ENCODE measurements at places on chromosomes 5 and 9.

GRCh38 chr5:108747774-108748400 is at the start of gene FER:
Gene FER (plus strand): TSS chr5:108747897. CDS start chr5:108798183, 50,286 bp downstream.
- no peaks in the 10 kb centered on the region for H3K36me3 ChIP-seq
- H3K27me3 ChIP-seq, result no peaks in the 10 kb centered on the region
- H3K4me1 ChIP-seq, result peaks cover 4% of the 10 kb centered on the region

- no peaks in the 10 kb centered on the region for H3K27me3 ChIP-seq
- peaks cover 4% of the 10 kb centered on the region for H3K4me1 ChIP-seq
- no peak overlapping the region for H3K4me3 ChIP-seq
- peak; percentile 55 for DNase-seq
Measured at GRCh38 chr5:109630093-109630492, 59.6 kb upstream of the MAN2A1 start.

DNA sequence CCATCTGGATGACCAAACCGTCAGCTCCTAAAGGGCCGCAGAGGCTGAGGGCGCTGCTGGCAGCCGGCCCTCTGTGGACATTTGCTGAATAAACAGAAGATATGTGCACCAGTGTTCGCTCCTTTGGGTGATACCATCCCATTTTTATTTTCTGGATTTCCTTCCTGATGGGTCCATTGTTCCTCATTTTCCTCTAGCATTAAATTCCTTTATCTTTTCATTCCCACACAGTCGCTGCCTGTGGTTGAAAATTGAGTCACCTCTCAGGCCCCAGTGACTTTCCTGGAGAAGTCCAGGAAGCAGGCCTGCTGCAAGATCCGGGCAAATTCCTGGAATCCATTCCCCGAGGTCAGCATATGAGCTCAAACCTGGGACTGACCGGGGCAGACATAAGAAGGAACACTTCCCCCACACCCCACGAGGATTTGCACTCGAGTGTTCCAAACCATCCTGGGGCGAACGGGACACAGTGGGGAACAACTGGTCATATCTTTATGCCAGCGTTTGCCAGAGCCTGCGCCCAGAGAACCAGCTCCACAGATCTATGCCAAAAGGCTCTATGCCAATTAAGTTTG is 86.7 kb upstream of the PCA3 start:
- no peak overlapping the region for H3K4me3 ChIP-seq
- no peaks in the 10 kb centered on the region for H3K4me1 ChIP-seq
- DNase-seq, result peak; percentile 36
- H3K27me3 ChIP-seq, result no peaks in the 10 kb centered on the region
- peak overlapping the region; percentile 23 for H3K27ac ChIP-seq

GRCh38 chr5:146291421-146292074 is 47.1 kb upstream of the POU4F3 start:
- H3K27ac ChIP-seq, result no peak overlapping the region
- H3K4me3 ChIP-seq, result no peak overlapping the region
- H3K27me3 ChIP-seq, result no peaks in the 10 kb centered on the region
- peaks cover 3% of the 10 kb centered on the region for H3K36me3 ChIP-seq

DNA sequence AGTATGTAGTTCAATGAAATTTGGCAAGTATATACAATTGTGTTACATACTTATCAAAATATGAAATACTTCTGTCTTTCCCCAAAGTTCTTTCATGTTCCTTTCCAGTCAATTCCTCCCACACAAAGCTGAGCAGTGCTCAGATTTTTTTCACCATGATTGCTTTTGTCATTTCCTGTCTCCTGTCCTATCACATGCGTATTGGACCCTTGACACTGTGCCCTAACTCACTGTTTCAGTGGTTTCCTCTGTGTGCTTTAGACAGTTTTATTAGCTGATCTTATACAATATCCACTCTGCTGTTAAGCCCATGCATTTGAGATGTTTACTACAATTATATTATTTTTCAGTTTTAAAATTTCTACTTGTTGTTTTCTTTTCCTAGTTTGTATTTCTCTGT is 463.6 kb upstream of the MEF2C start:
- no peaks in the 10 kb centered on the region for H3K27me3 ChIP-seq
- no peak overlapping the region for H3K4me3 ChIP-seq
- DNase-seq, result no peak

GRCh38 chr5:57494104-57495098 is 11.8 kb upstream of the ACTBL2 start:
- H3K4me3 ChIP-seq, result no peak overlapping the region
- peaks cover 6% of the 10 kb centered on the region for H3K4me1 ChIP-seq
- no peaks in the 10 kb centered on the region for H3K36me3 ChIP-seq
- H3K27ac ChIP-seq, result no peak overlapping the region
- no peaks in the 10 kb centered on the region for H3K27me3 ChIP-seq

DNA sequence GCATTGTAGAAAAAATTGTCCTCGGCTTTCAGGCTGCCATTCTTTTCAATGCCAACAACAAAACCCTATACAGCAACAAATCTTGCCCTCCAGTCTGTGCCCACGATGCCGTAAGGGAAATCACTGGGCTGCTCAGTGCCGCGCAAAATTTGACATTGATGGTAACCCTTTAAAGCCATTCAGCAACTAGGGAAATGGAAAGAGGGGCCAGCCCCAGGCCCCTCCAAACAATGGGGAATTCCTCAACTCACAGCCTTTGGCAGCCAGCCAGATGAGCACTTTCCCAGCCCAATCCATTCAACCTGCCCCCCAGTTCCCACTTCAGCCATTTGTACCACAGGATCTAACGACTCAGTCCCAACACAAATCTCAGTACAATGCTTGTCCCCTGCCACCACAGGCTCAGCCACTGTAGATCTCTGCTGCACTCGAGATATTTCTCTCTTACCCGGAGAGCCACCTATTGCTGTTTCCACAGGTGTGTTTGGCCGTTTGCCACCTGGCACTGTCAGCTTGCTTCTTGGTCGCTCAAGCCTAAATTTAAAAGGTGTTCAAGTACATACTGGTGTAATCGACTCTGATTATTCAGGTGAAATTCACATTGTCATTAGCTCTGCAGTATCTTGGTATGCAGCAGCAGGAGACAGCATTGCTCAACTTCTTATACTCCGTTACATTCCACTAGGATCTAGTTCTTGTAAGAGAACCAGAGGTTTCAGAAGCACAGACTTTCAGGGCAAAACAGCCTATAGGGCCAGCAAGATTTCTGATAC is 103.3 kb downstream of the SYK start:
- no peak overlapping the region for H3K27ac ChIP-seq
- H3K36me3 ChIP-seq, result no peaks in the 10 kb centered on the region
- H3K4me3 ChIP-seq, result no peak overlapping the region
- peaks cover 8% of the 10 kb centered on the region for H3K27me3 ChIP-seq
- no peaks in the 10 kb centered on the region for H3K4me1 ChIP-seq
- DNase-seq, result no peak

DNA sequence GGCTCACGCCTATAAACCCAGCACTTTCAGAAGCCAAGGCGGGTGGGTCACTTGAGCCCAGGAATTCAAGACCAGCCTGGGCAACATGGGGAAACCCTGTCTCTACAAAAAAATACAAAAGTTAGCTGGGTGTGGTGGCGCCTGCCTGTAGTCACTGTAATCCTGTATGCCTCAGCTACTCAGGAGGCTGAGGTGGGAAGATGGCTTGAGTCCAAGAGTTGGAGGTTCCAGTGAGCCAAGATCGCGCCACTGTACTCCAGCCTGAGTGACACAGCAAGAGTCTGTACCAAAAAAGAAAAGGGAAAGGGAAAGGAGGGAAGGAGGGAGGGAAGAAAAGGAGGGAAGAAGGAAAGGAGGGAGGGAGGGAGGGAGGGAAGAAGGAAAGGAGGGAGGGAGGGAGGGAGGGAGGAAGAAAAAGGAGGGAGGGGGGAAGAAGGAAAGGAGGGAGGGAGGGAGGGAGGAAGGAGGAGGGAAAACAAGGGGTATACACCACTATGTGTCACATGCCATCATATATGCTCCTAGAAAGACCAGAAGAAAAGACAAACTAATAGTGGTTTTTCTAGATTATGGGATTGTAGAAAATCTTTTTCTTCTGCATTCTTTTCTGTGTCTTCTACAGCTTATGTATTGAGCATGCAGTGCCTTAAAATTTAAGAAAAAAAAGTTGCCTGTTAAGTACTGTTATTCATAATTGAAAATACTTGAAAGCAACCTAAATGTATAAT is 240.1 kb downstream of the DENND1A start:
- H3K27ac ChIP-seq, result no peak overlapping the region
- H3K4me1 ChIP-seq, result peaks cover 19% of the 10 kb centered on the region
- H3K36me3 ChIP-seq, result no peaks in the 10 kb centered on the region
- no peak for DNase-seq

DNA sequence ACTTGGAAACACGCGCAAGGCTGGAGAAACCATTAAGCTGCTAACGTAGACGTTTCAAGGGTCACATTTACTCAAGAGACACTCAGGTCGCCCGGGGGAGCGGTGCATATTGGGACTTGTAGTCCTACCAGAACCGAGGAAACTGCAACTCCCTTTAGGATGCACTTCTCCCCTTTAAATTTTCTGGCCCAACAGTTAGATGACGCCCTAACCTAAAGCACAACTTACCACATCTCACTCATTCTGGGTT is 384 bp upstream of the DMXL1 start:
- peak overlapping the region; percentile 99 for H3K27ac ChIP-seq
- no peaks in the 10 kb centered on the region for H3K27me3 ChIP-seq
- H3K4me1 ChIP-seq, result peaks cover 5% of the 10 kb centered on the region
- no peaks in the 10 kb centered on the region for H3K36me3 ChIP-seq
- no peak for DNase-seq

GRCh38 chr9:93567271-93567959 is 9.0 kb upstream of the PHF2 start:
- H3K4me1 ChIP-seq, result peaks cover 10% of the 10 kb centered on the region
- H3K36me3 ChIP-seq, result peaks cover 28% of the 10 kb centered on the region
- no peak for DNase-seq
- H3K27me3 ChIP-seq, result no peaks in the 10 kb centered on the region

DNA sequence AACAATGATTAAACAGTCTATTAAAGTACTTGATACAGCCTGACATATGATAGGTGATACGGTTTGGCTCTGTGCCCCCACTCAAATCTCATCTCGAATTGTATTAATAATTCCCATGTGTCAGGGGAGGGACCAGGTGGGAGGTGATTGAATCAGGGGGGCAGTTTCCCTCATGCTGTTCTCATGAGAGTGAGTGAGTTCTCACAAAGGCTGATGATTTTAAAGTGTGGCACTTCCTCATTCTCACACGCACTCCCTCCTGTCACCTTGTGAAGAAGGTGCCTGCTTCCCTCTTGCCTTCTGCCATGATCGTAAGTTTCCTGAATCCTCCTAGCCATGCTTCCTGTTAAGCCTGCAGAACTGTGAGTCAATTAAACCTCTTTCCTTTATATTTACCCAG is 40.1 kb upstream of the TARS1 start:
- H3K27me3 ChIP-seq, result no peaks in the 10 kb centered on the region
- H3K4me1 ChIP-seq, result no peaks in the 10 kb centered on the region
- H3K27ac ChIP-seq, result no peak overlapping the region
- DNase-seq, result no peak
- no peak overlapping the region for H3K4me3 ChIP-seq
- no peaks in the 10 kb centered on the region for H3K36me3 ChIP-seq

- H3K27ac ChIP-seq, result no peak overlapping the region
- peak; percentile 64 for DNase-seq
- no peaks in the 10 kb centered on the region for H3K4me1 ChIP-seq
- no peaks in the 10 kb centered on the region for H3K36me3 ChIP-seq
- no peaks in the 10 kb centered on the region for H3K27me3 ChIP-seq
- no peak overlapping the region for H3K4me3 ChIP-seq
Measured at GRCh38 chr5:103808464-103809106, 246.0 kb upstream of the NUDT12 start.

DNA sequence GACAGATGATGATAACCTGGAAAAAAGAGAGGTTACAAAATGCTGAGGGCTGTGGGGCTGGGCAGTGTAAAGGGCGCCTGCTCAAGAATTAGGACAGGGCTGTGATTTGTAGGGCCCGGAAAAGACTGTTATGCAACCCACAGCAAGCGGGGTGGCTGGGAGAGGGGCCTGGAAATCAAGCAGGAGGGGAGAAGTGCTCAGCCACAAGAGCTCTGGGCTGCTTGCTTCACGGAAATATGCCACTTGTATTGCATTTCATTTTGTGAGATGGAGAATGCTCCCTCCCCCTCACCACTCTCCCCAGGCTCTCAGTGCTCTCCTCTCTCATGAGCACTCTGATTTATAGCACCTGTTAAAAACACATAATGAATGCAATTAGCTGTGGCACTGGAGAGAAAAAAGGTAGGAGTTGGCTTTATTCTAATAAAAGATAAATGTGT is 8.4 kb upstream of the HAND1 start:
- peaks cover 6% of the 10 kb centered on the region for H3K4me1 ChIP-seq
- H3K36me3 ChIP-seq, result no peaks in the 10 kb centered on the region
- H3K27ac ChIP-seq, result no peak overlapping the region
- H3K27me3 ChIP-seq, result peaks cover 72% of the 10 kb centered on the region
- no peak overlapping the region for H3K4me3 ChIP-seq

DNA sequence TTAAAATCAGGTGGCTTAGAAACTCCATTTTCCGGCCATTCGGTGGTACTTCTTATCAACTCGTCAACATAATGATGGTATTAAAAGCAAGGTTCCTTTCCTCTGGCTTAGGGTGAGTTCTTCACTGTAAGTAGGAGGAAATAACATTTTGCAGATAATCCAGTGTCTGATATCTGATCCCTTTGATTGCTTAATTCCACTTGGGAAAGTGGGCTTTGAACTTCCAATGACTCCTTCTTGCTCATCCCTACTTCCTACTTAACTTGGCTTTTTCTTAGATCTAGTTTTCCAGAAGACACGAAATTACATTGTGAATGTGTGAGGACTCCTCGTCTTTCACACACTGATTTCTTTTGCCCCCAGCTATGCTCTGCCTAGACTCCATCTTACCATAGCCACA is 31.5 kb downstream of the DDX31 start:
- no peak overlapping the region for H3K27ac ChIP-seq
- peaks cover 55% of the 10 kb centered on the region for H3K36me3 ChIP-seq
- DNase-seq, result no peak
- no peak overlapping the region for H3K4me3 ChIP-seq

DNA sequence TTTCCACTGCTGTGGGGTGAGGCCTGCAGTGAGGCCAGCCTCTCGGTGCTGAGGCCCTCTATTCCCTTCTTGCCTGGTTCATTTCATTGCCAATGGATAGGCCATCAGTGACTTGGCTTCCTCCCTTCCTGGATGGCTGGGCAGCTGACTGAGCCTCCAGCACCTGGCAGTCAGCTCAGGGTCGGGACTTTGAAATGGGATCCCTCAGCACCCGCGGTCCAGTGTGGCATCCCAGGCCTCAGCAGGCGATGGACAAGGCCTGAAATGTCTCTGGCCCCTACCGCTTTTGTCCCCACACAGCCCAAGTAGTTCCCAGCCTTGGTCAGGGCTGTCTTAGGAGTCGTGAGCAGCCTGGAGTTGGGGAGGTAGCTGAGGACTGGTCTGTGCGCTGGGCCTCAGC is 17.2 kb downstream of the NDST1 start:
- peaks cover 64% of the 10 kb centered on the region for H3K36me3 ChIP-seq
- peak overlapping the region; percentile 56 for H3K27ac ChIP-seq
- H3K4me3 ChIP-seq, result no peak overlapping the region
- no peaks in the 10 kb centered on the region for H3K27me3 ChIP-seq
- DNase-seq, result peak; percentile 61
